ENCODE measurements at places on chromosomes 7 and 10. TPM values are rescaled to one million over a fixed set of nuclear protein-coding genes. Genes with fewer than 3 reads are reported as not detected.

The MYO3A gene
- total RNA-seq, result not detected

The ACTL6B gene
- not detected for total RNA-seq

The KEL gene
- total RNA-seq, result not detected

DNA sequence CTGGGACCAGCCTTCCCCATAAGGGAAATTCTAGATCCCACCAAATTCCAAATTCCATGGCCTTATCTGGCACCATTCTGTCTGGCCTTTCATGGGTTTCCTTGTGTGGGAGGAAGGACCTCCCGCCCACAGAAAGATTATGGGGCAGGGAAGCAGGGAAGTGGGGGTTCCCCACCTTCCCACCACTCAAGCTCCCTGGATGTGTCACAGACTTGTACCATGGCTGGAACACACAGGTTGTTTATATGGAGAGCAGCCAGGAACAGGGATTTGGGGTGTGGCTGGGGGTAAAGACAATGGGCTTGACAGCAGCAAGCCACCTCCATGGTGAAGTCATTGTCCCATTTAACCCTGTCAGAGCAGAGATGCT lies 18.3 kb downstream of the UNC5B start:
- H3K27ac ChIP-seq, result no peak overlapping the region
- no peaks in the 10 kb centered on the region for H3K4me1 ChIP-seq
- no peak for DNase-seq
- H3K27me3 ChIP-seq, result peaks cover 2% of the 10 kb centered on the region

GRCh38 chr7:32283546-32283945 lies 206.6 kb downstream of the LSM5 start:
- no peak overlapping the region for H3K4me3 ChIP-seq
- no peaks in the 10 kb centered on the region for H3K4me1 ChIP-seq
- DNase-seq, result no peak
- H3K27me3 ChIP-seq, result peaks cover 9% of the 10 kb centered on the region
- H3K27ac ChIP-seq, result no peak overlapping the region

- H3K4me1 ChIP-seq, result no peaks in the 10 kb centered on the region
- no peaks in the 10 kb centered on the region for H3K27me3 ChIP-seq
- H3K4me3 ChIP-seq, result no peak overlapping the region
- DNase-seq, result no peak
- no peaks in the 10 kb centered on the region for H3K36me3 ChIP-seq
Observed at GRCh38 chr7:148296994-148297644, 293.4 kb upstream of the C7orf33 start.

DNA sequence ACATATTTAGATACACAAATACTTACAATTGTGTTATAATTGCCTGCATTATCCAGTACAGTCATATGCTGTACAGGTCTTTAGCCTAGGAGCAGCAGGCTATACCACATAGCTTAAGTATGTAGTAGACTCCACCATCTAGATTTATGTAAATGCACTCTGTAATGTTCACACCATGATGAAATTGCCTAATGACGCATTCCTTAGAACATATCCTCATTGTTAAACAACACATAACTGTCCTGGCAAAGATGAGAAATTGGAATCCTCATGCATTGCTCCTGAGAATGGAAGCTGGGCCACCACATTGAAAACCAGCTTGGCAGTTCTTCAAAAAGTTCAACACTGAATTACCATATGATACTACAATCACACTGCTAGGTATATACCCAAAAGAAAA lies 1002.8 kb upstream of the CELF2 start:
- DNase-seq, result no peak
- H3K36me3 ChIP-seq, result no peaks in the 10 kb centered on the region
- H3K27ac ChIP-seq, result no peak overlapping the region
- no peaks in the 10 kb centered on the region for H3K4me1 ChIP-seq
- H3K4me3 ChIP-seq, result no peak overlapping the region

DNA sequence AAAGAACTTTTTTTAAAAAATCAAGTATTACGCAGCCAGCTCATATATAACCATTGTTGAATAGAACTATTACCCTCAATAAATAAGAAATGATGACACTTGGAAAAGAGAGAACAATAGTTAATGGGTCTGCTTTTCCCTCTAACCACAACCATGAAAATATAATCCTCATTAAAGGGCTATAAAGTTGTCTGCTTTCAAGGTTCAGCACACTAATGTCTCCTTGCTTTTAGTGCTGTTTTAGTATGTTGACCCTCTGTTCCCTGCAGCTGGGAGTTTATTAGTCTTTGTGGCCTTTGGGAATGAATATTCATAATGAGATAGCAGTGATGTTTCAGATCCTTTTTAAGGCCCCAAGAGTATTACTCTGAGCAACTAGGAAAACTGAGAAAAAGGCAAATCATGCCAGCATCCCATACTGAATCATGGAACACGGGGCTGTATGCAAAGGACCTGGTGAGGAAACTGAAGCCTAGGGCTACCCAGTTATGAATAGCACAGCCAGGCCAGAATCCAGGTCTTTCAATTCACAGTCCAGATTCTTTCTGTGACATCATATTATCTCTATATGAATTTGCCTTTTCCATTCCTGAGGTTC lies 332.0 kb upstream of the LRGUK start:
- H3K4me3 ChIP-seq, result no peak overlapping the region
- no peak overlapping the region for H3K27ac ChIP-seq
- no peak for DNase-seq
- H3K36me3 ChIP-seq, result no peaks in the 10 kb centered on the region
- H3K4me1 ChIP-seq, result no peaks in the 10 kb centered on the region

DNA sequence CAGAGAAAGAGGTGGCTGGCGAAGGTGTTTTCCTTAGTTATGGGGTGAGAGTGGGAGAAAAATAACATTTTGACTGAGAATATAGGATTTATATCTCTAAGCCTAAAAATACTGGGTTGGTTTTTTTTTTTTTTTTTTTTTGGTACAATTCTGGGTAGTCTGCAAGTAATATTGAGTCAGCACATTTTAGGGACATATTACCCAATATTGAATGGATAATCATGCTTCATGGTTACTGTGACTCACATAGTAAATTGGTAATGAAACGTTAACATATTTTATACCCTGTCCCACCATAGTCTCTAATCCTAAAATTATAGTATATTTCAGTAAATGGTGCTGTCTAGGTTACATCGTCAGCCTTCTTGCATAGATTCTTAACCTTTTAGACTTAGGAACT lies 91.4 kb downstream of the TPST1 start:
- no peak overlapping the region for H3K27ac ChIP-seq
- no peaks in the 10 kb centered on the region for H3K36me3 ChIP-seq
- H3K4me1 ChIP-seq, result no peaks in the 10 kb centered on the region

GRCh38 chr7:108497082-108497725 lies 28.7 kb downstream of the PNPLA8 start:
- H3K36me3 ChIP-seq, result peaks cover 16% of the 10 kb centered on the region
- H3K27ac ChIP-seq, result no peak overlapping the region
- DNase-seq, result peak; percentile 16
- H3K4me3 ChIP-seq, result no peak overlapping the region
- H3K4me1 ChIP-seq, result no peaks in the 10 kb centered on the region

- peaks cover 4% of the 10 kb centered on the region for H3K4me1 ChIP-seq
- H3K27ac ChIP-seq, result no peak overlapping the region
- peaks cover 1% of the 10 kb centered on the region for H3K27me3 ChIP-seq
Observed at GRCh38 chr10:49655099-49655498, 24.4 kb upstream of the C10orf53 start.

DNA sequence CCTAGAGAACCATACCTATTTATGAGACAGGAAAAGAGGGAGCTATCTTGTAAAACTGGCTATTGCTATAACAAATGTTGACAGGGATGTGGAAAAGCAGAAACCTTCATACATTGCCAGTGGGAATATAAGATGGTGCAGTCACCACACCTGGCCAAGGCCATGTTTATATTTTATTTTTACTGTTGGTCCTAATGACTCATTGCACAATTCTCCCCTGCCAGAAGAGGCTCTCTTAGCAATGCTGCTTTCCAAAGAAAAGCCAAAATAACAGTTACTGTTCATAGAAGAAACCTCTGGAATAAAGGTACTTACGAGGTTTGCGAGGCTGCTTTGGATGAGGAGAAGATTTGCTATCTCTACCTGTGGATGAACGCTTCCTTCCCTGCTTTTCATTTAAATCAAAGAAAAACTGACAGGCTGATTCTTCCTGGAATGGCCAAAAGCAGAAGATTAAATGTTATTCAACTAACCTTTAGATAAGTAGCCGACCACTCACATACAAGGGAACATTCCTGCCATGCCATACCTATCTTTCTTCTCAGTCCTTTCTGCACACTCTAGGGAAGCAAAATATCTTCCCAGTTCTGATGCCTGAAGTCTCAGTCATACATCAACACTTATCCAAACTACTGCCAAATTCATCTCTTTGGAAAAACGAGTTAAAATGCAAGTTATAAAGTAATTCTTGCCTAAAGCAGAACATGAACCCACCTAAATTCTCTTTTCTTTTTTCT lies 16.3 kb upstream of the CHUK start:
- no peak for DNase-seq
- H3K36me3 ChIP-seq, result peaks cover 41% of the 10 kb centered on the region

DNA sequence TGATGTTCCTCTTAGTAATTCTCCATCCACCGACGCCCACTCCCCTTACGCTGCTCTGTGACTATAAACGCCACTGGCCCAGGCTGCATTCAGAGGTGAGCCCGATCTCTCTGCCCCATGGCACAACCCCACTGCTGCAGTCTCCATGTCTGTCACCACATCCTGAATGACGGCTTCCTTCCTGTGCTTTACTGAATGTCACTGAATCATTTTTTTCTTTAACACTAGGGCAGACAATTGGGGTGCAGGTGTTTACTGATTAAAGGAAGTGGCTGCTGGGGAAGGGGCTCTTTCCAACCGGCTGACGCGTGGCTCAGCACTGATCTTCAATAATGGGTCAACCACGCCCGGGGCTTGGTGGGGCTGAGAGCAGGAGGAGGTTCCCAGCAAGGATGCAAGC lies 208.3 kb downstream of the USP6NL start:
- H3K27me3 ChIP-seq, result peaks cover 3% of the 10 kb centered on the region
- DNase-seq, result peak; percentile 59
- H3K36me3 ChIP-seq, result peaks cover 5% of the 10 kb centered on the region
- H3K27ac ChIP-seq, result peak overlapping the region; percentile 87
- H3K4me3 ChIP-seq, result peak overlapping the region; percentile 63
- H3K4me1 ChIP-seq, result peaks cover 63% of the 10 kb centered on the region

DNA sequence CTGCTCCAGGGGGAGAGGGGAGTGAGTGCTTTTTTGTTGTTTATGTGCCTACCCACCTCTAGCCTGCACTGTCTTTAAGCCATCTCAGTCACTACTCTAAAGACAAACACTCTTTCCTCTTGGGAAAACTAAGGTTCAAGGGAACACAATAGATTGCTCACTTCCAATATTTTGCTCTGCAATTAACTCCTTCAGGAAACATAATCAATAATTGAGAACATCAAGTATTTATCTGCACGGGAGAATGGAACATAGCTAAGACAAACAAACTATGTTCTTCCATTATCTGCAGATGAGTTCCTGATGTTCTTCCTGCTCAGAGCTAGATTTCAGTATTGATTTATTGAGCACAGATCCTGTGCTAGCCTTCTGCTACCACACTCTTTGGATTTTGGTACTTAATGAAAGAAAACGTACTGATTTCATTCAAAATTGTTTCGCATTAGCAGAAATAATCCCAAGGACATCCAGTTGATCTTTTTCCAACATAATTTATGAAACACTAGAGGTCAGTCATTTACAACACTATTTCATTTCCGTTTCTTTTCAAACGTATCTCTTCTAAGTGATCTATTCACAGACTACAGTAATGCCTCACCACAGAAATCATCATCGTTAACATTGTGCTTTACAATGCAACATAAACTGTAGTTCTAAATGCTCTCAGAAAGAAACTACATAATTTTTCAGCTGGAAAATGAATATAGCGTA lies 8.3 kb downstream of the NEBL start:
- no peak overlapping the region for H3K27ac ChIP-seq
- no peaks in the 10 kb centered on the region for H3K36me3 ChIP-seq

GRCh38 chr10:27628621-27629020 lies 117.0 kb downstream of the MKX start:
- no peak for DNase-seq
- no peak overlapping the region for H3K4me3 ChIP-seq
- no peak overlapping the region for H3K27ac ChIP-seq
- H3K4me1 ChIP-seq, result no peaks in the 10 kb centered on the region

DNA sequence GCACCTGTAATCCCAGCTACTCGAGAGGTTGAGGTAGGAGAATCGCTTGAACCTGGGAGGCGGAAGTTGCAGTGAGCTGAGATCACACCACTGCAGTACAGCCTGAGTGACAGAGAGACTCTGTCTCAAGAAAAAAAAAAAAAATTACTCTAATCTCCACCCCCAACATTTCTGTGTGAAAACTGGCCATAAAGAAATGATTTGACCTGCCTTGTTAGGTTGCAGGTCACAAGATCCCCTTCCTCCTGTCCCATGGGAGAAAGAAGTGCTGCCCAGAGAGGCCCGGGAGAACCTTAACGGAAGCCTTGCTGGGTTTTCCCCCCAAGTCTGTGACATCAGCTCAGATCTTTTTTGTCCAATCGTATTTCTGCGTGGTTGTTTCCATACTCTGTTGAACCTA lies 8.7 kb upstream of the CALHM1 start:
- peaks cover 47% of the 10 kb centered on the region for H3K4me1 ChIP-seq
- peaks cover 2% of the 10 kb centered on the region for H3K27me3 ChIP-seq
- no peak for DNase-seq
- peaks cover 2% of the 10 kb centered on the region for H3K36me3 ChIP-seq
- H3K27ac ChIP-seq, result no peak overlapping the region

DNA sequence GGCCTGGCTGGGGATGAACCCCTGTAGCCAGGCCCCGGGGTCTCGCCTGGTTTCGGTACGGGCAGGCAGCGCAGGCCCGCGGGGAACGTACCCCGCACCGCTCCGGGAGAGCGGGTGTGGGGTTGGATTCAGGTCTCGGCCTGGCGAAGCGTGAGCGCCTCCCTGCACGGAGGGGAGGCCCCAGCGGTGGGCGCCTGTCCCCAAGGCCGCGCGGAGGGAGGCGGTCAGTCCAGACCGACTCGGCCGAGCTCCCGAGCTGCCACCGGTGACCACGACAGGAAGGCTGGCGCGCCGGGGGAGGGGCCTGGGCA lies 378 bp upstream of the INPP5F start:
- peak overlapping the region; percentile 63 for H3K27ac ChIP-seq
- DNase-seq, result no peak
- H3K4me1 ChIP-seq, result peaks cover 39% of the 10 kb centered on the region
- H3K27me3 ChIP-seq, result no peaks in the 10 kb centered on the region
- H3K36me3 ChIP-seq, result peaks cover 5% of the 10 kb centered on the region
- H3K4me3 ChIP-seq, result peak overlapping the region; percentile 71

GRCh38 chr7:17421941-17422340 lies 123.5 kb downstream of the AHR start:
- no peak overlapping the region for H3K4me3 ChIP-seq
- peaks cover 1% of the 10 kb centered on the region for H3K27me3 ChIP-seq
- no peak for DNase-seq
